ENCODE measurements at places on chromosomes 3 and 15. TPM values are rescaled to one million over a fixed set of nuclear protein-coding genes. Genes with fewer than 3 reads are reported as not detected.
A peak's percentile ranks its signal among the peaks of the same experiment; 100 is the strongest.

Gene CASR
- not detected for total RNA-seq

Gene GREM1
- total RNA-seq = 3.1 TPM

Gene HESX1
- total RNA-seq = 0.86 TPM

Gene MGA
- total RNA-seq = 38.7 TPM

Gene FMN1
- 38.8 TPM for total RNA-seq

Gene NDN
- total RNA-seq = 27.1 TPM

Gene PIERCE2
- total RNA-seq = 2.7 TPM

Gene PCSK6
- 12.3 TPM for total RNA-seq

Gene CHST13
- 1.5 TPM for total RNA-seq

DNA sequence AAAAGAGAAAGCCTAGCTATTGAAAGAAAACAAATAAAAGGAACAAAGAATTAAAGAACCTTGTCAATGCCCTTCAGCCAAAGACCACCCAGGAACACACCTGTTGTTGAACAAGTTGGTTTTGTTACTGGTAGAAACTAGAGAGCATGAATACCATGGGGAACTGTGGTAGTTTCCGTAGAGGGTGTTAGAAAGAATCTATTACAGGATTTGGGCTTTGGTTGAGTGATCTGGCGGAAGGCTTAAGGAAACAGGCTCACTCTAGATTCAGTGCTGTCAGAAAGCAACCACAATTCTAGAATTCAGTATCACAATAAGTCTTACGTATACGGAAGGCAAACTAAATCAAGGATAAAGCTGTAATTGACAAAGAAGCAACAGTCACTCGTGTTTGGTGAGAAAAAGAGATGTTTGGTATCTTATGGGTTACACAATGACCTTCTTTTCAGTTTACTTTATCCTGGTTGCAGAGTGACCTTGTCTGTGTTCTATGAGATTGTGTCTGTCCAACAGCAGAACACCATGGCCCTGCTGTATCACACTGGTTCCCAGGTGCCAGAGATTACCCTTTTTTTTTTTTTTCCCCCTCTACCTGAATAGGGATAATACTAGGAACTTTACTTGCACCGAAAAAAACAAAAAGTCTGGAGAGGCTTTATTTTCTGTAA is 265.9 kb downstream of the SHQ1 start:
- no peak overlapping the region for H3K4me3 ChIP-seq
- H3K27me3 ChIP-seq = no peaks in the 10 kb centered on the region
- no peaks in the 10 kb centered on the region for H3K36me3 ChIP-seq
- no peak for DNase-seq
- no peaks in the 10 kb centered on the region for H3K4me1 ChIP-seq
- no peak overlapping the region for H3K27ac ChIP-seq

DNA sequence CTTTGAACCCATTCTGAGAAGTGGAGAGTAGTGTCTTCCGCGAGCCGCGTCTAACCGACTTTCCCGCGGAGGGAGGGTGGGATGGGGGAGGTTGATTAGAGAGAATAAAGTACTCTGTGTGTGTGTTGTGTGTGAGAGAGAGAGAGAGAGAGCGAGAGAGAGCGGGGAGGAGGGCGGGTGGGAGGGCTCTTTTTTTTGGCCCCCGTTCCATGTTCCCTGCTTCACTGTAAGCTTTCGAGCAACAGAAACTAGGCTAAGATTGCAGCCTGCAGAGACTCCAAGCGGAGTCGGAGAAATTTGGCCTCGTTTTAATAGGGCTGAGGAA is 1.6 kb upstream of the MEIS2 start:
- peaks cover 4% of the 10 kb centered on the region for H3K4me1 ChIP-seq
- peak overlapping the region; percentile 56 for H3K4me3 ChIP-seq
- H3K27ac ChIP-seq = peak overlapping the region; percentile 91

GRCh38 chr15:66863390-66864085 is 161.5 kb downstream of the SMAD6 start:
- H3K4me1 ChIP-seq = peaks cover 10% of the 10 kb centered on the region
- no peak overlapping the region for H3K4me3 ChIP-seq
- H3K27me3 ChIP-seq = no peaks in the 10 kb centered on the region
- H3K36me3 ChIP-seq = no peaks in the 10 kb centered on the region
- H3K27ac ChIP-seq = no peak overlapping the region
- no peak for DNase-seq

DNA sequence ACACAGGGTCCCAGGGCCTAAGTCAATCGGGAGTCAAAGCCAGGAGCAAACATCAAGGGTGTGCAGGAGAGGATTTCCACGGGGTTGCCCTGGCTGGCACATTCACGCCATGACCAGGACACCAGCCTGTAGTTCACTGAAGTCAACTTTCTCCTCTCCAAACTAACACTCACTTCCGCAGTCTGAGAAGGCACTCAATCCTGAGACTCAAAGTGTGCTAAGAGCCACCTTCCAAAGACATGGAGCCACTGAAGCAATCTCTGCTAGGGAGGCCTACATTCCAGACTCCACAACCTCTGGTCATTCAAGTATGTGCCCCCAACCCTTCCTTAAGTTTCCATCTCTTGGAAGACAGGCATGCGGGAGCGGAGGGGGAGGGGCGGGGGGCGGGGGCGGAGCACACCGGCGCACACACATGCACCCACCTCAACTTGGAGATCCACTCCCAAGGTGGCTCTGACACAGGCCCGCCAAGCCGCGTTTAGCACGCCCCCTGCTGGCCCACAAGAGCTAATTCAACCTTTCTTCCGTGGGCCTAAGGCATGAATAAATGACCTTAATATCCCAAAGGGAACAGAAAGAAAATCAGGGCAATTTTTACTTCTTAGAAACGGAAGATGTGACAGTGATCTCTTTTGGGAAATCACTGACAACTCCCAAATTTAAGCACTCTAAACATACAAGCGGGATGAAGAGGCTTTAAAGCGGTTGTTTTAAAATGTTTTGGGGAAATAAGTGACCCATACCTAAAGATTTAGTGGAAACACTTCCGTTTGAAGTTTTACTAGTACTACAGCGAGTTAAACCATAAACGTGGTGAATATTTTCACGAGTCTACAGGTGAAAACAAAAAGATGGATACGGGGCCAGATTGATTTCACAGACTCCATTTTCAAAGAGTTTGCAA is 162.5 kb upstream of the CHRNA7 start:
- H3K27me3 ChIP-seq = no peaks in the 10 kb centered on the region
- H3K36me3 ChIP-seq = no peaks in the 10 kb centered on the region
- DNase-seq = peak; percentile 70
- H3K4me1 ChIP-seq = peaks cover 5% of the 10 kb centered on the region

GRCh38 chr15:68025835-68026424 is 28.2 kb upstream of the PIAS1 start:
- H3K36me3 ChIP-seq = no peaks in the 10 kb centered on the region
- no peaks in the 10 kb centered on the region for H3K27me3 ChIP-seq
- peak overlapping the region; percentile 31 for H3K27ac ChIP-seq
- H3K4me1 ChIP-seq = peaks cover 20% of the 10 kb centered on the region

GRCh38 chr15:79680720-79681119 is 216.1 kb downstream of the MTHFS start:
- H3K4me1 ChIP-seq = no peaks in the 10 kb centered on the region
- DNase-seq = no peak
- no peaks in the 10 kb centered on the region for H3K27me3 ChIP-seq
- H3K4me3 ChIP-seq = no peak overlapping the region
- no peak overlapping the region for H3K27ac ChIP-seq

DNA sequence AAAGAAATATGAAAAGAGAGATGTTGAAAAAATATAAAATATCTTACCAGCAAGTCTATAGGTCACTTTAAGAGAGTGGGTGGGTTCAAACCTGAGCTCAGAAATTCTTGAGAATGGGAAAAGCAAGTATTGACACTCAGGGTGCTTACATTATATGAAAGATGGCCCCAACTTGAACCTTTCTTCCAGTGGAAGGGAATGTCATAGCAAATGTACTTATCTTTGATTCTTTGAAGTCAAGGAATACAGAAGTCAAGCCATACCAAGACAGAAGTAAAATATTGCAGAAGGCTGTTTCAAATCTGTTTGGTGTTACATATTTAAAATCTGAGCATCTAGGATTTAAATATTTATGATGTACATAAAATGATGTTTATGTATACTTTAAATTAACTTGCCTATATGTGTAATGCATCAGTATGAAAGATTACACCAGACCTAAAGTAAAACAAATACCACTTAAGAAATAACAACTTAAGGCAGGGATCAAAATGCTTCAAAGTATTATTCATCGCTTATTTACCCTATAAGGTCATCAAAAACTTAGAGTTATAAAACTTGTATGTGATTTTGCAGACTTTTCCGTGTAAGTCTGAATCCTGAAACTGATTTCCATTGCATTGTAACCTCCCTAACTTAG is 8.7 kb downstream of the MME start:
- no peak for DNase-seq
- no peaks in the 10 kb centered on the region for H3K27me3 ChIP-seq
- no peak overlapping the region for H3K27ac ChIP-seq
- no peaks in the 10 kb centered on the region for H3K4me1 ChIP-seq
- H3K4me3 ChIP-seq = no peak overlapping the region

GRCh38 chr3:196008929-196009328 is 73.0 kb downstream of the TFRC start:
- no peaks in the 10 kb centered on the region for H3K4me1 ChIP-seq
- no peak for DNase-seq
- no peak overlapping the region for H3K27ac ChIP-seq
- H3K4me3 ChIP-seq = no peak overlapping the region
- no peaks in the 10 kb centered on the region for H3K36me3 ChIP-seq
- H3K27me3 ChIP-seq = no peaks in the 10 kb centered on the region

DNA sequence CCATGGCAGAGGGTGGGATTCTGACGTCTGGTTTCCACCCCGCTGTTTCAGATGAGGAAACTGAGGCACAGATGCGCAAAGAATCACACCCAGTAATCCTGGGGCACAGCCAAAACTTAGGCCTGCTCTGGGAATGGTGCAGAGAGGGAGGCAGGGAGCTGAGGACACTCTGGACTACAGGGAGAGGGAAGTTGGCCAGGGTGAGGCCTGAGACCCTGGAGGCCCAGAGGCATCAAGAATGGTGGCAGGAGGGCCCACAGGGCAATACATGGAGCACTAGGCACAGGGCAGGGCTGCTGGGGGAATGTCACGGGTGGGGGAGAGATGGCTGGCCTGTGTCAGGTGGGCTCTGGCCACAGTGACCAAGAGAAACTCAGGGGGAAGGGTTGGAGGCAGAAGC is 63.6 kb downstream of the TLE3 start:
- H3K4me1 ChIP-seq = peaks cover 3% of the 10 kb centered on the region
- no peaks in the 10 kb centered on the region for H3K36me3 ChIP-seq
- no peak for DNase-seq
- no peak overlapping the region for H3K27ac ChIP-seq
- H3K4me3 ChIP-seq = no peak overlapping the region

- H3K27ac ChIP-seq = no peak overlapping the region
- H3K4me3 ChIP-seq = no peak overlapping the region
- no peaks in the 10 kb centered on the region for H3K4me1 ChIP-seq
- H3K27me3 ChIP-seq = no peaks in the 10 kb centered on the region
- DNase-seq = no peak
- no peaks in the 10 kb centered on the region for H3K36me3 ChIP-seq
Measured at GRCh38 chr15:63004211-63004610, 38.3 kb upstream of the TPM1 start.

- H3K36me3 ChIP-seq = no peaks in the 10 kb centered on the region
- no peaks in the 10 kb centered on the region for H3K27me3 ChIP-seq
- no peaks in the 10 kb centered on the region for H3K4me1 ChIP-seq
- H3K4me3 ChIP-seq = no peak overlapping the region
Measured at GRCh38 chr15:100464256-100464655, 64.5 kb downstream of the CERS3 start.

GRCh38 chr3:170989100-170989648 is 37.3 kb downstream of the SLC2A2 start:
- H3K27me3 ChIP-seq = no peaks in the 10 kb centered on the region
- H3K4me3 ChIP-seq = no peak overlapping the region
- no peaks in the 10 kb centered on the region for H3K36me3 ChIP-seq
- no peak for DNase-seq

GRCh38 chr3:151265866-151266265 is 12.5 kb downstream of the P2RY14 start:
- no peak overlapping the region for H3K4me3 ChIP-seq
- H3K27ac ChIP-seq = peak overlapping the region; percentile 63
- H3K27me3 ChIP-seq = no peaks in the 10 kb centered on the region
- H3K36me3 ChIP-seq = no peaks in the 10 kb centered on the region
- DNase-seq = peak; percentile 45

GRCh38 chr3:15452961-15453360 is 25.6 kb downstream of the EAF1 start:
- H3K27me3 ChIP-seq = no peaks in the 10 kb centered on the region
- H3K4me3 ChIP-seq = no peak overlapping the region
- H3K27ac ChIP-seq = no peak overlapping the region
- H3K4me1 ChIP-seq = no peaks in the 10 kb centered on the region

DNA sequence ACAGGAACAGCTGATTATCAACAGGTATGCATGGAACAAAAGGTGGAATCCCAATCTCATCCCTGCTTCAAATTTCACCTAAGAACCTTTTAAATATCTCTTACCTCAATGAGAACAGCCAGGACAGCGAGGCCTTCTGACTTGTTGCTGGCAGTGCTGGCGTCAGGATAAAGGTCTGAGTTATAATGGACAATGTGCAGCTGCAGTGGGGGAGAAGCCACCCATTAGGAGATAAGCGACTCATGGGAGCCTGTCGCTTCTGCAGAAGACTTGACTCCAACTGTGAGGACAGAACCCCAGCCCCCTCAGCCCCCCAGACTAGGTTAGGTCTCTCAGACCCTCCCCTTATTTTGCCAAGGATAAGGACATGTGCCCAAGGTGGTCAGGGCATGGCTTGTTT is 39.7 kb downstream of the CA12 start:
- no peaks in the 10 kb centered on the region for H3K4me1 ChIP-seq
- H3K27ac ChIP-seq = no peak overlapping the region
- H3K36me3 ChIP-seq = no peaks in the 10 kb centered on the region

DNA sequence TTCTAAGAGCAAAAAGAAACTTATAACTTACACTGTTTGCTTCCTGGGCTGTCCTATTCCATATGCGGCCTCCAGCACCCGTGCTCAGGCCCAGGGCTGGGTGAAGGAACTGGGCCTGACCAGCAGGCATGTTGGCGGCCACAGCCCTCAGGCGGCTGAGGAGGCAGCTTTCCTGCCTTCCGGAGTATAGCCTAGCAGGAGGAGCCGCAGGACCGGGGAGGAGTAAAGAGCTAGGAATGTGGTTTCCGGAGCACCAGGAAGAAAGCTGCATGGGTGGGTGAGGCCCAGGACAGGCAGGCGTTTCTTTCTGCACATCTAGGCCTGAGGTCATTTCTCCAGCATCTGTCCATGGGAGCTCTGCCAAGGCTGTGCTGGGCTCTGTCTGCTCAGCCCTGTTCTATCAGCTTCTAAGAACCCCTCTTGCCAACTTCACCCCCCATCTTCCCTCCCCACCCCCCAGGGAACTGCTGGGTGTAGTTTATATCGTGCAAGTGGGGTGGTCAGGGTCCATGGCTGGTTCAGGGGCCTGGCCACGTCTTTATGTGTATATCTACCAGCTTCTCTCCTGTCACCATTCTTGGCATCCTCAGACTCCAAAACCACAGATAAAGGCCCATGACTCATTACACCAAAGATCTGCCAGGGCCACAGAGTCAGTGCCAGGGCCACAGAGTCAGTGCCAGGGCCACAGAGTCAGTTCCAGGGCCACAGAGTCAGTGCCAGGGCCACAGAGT is 7.8 kb upstream of the KIF7 start:
- H3K4me3 ChIP-seq = no peak overlapping the region
- peaks cover 4% of the 10 kb centered on the region for H3K27me3 ChIP-seq
- H3K36me3 ChIP-seq = no peaks in the 10 kb centered on the region
